Activated CD8-positive, alpha-beta memory T cell treated with anti-CD3 and anti-CD28 coated beads, Interleukin-2, amount 50 U/mL, for 48 hours (primary cell): ENCODE measurements at places on chromosomes 4 and X.

DNA sequence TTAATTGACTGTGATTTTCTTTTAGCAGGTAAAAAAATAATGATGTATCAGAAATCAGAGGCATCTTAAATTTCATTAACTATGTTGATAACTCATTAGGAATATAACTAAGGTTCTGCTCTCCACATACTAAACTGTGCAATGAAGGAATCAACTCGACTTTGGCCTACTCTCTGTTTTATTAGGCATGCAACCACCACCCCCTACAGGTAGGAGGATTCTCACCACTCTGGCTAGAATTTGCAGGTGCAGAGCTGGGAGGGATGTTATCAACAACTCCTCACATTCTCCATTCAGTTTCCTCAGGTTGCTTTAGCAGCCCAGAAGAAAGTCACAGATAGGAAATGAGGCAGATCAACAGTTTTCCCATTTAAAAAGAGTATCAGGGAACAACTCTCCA lies 160.1 kb downstream of the COX18 start:
- DNase-seq, result no peak

DNA sequence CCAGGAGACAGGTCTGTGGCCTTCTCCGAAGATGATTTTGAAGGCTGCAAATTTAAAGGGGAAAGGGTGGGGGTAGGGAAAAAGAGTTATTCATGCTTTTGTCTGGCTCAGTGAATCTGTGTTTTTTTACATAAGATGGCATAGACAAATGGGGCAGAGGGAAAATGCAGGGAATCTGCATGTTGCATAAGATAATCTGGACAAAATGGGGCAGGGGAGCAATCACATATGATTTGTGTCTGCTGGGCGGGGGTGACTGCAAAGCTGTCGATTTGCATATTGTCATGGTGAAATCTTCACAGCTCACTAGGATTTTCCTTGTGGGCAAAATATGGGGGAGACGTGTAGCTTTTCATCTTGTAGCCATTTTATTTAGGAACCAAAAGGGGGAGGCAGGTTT lies 29.4 kb upstream of the GYG2 start:
- DNase-seq, result no peak

DNA sequence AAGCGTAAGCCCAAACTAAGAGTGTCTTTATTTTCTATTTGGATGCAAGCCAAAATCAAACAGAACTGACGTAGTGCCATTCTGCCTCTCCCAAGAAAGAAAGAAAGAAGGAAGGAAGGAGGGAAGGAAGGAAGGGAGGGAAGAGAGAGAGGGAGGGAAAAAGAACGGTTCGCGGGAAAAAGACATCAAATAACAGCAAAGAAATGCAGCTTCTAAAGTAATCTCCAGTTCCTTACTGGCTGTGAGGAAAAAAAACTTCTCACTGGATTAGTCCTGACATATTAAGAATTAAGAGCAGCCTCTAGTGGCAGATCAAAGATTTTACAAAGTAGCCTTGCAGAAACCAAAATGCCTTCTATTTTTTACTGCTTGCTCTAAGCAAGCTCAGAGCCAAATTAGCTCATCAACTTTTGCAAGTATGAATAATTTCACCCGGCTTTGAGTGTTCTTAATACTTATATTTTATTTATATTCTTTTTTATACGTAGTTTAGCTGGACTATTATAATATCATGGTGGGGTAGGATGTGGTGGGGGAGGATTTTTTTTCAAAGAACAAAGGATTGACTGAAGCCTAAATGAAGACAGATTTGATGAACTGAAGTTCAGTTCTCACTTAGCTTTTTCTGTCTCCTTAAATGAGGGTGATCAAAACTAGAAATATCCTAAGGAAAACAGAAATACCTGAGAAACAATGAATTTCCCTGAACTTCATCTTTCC lies 36.6 kb downstream of the PITX2 start:
- no peak for DNase-seq

DNA sequence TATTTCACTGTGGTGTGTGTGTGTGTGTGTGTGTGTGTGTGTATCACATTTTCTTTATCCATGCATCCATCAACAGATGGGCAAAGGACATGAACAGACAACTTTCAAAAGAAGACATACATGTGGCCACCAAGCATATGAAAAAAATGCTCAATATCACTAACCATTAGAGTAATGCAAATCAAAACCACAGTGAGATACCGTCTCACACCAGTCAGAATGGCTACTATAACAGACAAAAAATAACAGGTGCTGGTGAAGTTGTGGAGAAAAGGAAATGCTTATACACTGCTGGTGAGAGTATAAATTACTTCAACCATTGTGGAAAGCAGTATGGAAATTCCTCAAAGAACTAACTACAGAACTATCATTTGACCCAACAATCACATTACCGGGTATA lies 83.4 kb downstream of the PALLD start:
- DNase-seq, result no peak

GRCh38 chr4:89166971-89167475 lies 55.7 kb downstream of the TIGD2 start:
- DNase-seq, result no peak

GRCh38 chrX:118565853-118566252 lies 70.2 kb downstream of the DOCK11 start:
- no peak for DNase-seq

- no peak for DNase-seq
These were observed 88.9 kb upstream of the CITED1 start for GRCh38 chrX:72394518-72395170.

DNA sequence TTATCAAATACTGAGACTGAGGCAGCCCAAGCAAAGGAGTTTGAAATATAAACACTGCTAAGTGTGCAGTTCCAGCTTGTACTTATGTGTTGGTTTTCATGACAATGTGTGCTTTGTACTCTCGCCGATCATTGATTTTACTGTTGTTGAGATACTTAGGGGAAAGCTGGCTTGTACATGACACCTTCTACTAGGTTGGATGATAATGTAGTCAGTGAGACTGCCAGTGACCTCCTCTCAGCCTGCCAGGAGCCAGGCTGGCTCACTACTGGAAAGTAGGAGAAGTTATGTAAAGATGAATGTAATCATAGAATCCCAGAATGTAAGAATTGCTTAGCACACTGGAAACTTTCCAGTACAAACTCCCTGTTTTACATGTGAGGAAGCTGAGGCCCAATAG lies 132.0 kb downstream of the AFF2 start:
- no peak for DNase-seq

DNA sequence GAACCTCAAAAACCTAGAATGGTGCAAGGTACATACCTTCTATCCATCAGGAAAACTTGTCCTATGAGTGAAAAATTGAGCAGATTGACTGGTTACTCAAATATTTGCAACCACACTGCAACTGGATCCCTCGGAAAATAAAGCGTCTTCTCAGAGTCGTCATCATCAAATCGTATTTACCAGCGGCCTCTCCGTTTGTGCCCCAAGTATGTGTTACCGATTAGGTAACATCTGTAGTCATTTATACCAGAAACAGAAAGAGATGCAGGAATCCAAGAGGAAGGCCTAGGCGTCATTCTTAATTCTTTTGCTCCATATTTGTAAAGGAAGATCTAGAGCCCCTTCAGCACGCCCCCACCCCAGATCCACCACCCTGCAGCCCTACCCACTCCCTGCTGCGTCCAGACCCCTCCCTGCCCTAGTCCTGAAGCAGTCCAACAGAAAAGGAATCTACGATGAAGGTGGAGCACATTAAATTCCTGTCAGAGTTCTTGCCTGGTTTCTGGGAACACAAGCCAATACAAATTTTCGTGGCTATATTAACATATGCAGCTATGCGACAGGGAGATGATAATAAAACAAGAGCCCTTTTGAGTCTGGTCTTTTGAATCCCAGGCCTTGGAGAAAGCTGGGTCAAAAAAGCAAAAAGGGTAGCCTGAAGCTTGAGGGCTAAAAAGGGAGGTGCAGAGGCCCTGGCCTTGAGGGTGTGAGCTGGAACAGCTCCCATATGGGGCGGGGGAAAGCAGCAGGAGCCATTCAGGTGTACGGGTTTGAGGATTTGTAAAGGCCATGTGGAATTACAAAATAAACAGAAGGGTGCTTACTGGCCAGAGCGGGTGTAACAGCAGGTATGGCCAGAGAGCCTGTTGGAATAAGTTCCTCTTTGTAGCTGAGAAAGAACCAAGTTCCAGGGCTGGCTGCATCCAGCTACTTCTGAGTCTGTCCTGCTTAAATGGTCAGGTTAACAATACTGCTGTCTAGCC lies 77.0 kb downstream of the ZNF827 start:
- DNase-seq, result no peak

DNA sequence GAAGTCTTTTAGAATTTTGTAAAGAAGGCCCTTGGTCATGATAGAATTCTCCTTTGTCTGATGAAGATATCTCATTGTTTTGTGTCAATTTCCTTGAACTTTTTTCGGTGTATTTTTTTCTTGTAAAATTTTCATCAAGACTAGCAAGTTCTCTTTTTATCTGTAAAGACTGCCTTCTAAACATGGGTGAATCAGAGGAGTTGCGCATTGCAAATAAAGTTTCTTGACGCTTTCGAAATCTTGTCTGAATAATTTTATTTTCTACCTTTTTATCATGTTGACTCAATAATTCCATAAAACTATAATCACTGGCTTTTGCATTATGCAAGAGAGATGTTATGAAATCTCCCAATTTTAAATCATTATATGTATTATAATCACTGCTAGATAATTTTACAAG lies 66.2 kb downstream of the NCAPG start:
- DNase-seq, result no peak

DNA sequence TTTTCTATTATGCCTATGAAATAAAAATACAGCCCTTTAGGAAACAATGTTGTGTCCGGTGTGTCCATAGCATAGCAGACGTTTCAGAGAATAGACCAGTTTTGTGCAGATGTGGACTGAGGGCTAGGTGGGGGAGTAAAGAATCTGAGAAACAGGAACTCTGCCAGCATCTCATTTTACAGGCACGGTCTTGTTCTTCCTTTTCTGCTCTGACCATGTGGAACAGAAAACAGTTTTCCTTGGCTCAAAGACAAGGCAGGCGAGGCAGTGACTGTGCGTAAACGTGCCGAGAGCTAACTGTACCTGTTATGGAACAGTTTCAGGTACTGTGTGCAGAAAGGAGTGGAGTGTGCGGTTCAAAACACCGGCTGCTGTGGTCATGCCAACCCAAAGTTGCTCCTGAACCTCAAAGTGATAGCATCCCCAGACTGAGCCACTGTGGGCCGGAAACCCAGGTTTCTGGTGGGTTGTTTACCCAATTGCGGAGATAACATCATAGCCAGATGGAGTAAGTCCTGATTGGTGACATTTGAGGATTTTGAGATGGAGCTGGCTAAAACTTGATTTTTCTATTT lies 20.2 kb downstream of the CNGA2 start:
- no peak for DNase-seq

DNA sequence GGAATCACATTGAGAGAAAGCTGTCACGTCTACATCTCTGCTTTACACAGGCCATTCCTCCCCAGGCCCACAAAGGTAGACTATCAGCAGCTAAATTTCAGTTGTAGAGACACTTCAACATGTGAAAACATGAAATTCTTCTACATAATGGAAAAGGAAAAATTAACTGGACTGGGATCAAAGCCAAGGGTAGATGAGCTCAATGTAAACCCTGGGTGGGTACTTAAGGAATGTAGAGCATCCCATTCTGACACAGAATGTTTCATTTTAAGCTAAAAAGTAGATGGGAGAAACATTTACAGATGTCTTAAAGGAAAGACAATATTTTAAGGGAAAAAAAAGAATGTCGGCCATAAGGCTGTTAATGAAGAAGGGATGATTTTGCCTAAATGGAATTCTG lies 51.3 kb upstream of the NPNT start:
- no peak for DNase-seq

DNA sequence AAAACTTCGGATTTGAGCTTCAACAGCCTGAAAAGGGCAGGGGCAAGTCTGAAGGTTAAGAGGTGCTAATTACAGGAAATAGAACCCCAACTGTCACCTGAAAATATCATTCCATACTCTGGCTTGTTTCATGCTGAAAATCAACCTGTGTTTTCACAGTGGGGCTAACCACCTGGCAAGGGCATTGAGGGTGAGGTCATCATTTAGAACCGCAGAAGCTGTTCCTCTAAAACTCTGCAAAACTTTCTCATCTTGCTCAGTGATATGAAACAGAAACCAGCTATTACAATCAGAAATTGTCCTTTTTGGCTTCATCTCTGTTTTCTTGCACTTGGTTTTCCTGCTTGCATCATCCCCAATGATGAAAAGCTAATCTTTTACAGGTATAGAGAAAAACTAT lies 247.6 kb downstream of the DCLK2 start:
- no peak for DNase-seq
